Tibial nerve (tissue), 4 donors: ENCODE measurements at places on chromosomes 3 and 15.

GRCh38 chr3:190926619-190927018 lies 64.1 kb upstream of the GMNC start:
- no peak overlapping the region for H3K4me3 ChIP-seq
- DNase-seq, result no peak
- no peaks in the 10 kb centered on the region for H3K36me3 ChIP-seq
- H3K27me3 ChIP-seq, result no peaks in the 10 kb centered on the region

- no peak overlapping the region for H3K27ac ChIP-seq
- no peak overlapping the region for H3K4me3 ChIP-seq
- no peaks in the 10 kb centered on the region for H3K27me3 ChIP-seq
- no peak for DNase-seq
- H3K4me1 ChIP-seq, result no peaks in the 10 kb centered on the region
- no peaks in the 10 kb centered on the region for H3K36me3 ChIP-seq
Measured at GRCh38 chr3:149101641-149102040, 15.3 kb upstream of the HLTF start.

DNA sequence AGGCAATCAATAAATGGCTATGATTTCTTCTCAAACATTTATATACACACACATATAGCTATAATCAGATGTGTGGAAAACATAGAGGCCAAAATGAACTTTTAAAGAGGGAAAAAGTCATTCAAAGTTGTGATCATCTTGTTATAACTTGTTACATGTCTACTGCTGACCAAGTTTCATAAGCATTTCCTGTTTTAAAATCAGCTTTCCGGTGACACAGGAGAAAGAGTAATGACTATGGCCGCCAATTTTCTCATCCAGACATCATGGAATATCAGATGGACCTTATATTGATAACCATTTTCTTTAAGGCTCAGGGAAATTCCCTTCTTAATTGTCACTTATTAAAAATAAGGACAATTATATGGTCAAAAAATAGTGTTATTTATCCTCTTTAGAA lies 71.7 kb upstream of the AGTR1 start:
- no peak overlapping the region for H3K27ac ChIP-seq
- no peaks in the 10 kb centered on the region for H3K4me1 ChIP-seq
- no peaks in the 10 kb centered on the region for H3K36me3 ChIP-seq
- H3K4me3 ChIP-seq, result no peak overlapping the region
- no peaks in the 10 kb centered on the region for H3K27me3 ChIP-seq

- peaks cover 7% of the 10 kb centered on the region for H3K4me1 ChIP-seq
- no peak for DNase-seq
- H3K27me3 ChIP-seq, result no peaks in the 10 kb centered on the region
- no peak overlapping the region for H3K4me3 ChIP-seq
- H3K36me3 ChIP-seq, result no peaks in the 10 kb centered on the region
Measured at GRCh38 chr15:42890161-42890913, 30.2 kb downstream of the TTBK2 start.

GRCh38 chr15:57720867-57721266 lies 14.4 kb downstream of the POLR2M start:
- no peaks in the 10 kb centered on the region for H3K27me3 ChIP-seq
- H3K4me1 ChIP-seq, result no peaks in the 10 kb centered on the region
- no peak overlapping the region for H3K4me3 ChIP-seq
- H3K27ac ChIP-seq, result no peak overlapping the region
